ENCODE measurements at places on chromosomes 13 and 19.

DNA sequence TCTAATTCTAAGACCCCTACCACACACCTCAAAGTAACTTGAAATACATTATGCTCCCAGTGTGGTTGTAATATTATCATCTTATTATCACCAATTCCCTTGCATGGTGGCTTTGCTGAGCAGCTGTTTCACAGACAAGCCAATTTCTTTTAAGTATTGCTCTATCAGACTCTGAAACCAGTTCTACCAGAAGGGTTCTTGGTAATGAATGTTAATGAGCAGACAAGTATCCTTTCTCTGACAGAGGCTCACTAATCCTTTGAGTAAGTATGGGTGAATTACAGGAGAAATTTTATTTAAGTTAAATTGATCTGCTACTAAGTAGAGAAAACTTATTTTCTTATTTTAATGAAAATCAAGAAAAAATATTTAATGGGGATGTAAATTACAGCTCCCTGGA, 326.0 kb downstream of the GPC6 start:
- DNase-seq, result no peak

DNA sequence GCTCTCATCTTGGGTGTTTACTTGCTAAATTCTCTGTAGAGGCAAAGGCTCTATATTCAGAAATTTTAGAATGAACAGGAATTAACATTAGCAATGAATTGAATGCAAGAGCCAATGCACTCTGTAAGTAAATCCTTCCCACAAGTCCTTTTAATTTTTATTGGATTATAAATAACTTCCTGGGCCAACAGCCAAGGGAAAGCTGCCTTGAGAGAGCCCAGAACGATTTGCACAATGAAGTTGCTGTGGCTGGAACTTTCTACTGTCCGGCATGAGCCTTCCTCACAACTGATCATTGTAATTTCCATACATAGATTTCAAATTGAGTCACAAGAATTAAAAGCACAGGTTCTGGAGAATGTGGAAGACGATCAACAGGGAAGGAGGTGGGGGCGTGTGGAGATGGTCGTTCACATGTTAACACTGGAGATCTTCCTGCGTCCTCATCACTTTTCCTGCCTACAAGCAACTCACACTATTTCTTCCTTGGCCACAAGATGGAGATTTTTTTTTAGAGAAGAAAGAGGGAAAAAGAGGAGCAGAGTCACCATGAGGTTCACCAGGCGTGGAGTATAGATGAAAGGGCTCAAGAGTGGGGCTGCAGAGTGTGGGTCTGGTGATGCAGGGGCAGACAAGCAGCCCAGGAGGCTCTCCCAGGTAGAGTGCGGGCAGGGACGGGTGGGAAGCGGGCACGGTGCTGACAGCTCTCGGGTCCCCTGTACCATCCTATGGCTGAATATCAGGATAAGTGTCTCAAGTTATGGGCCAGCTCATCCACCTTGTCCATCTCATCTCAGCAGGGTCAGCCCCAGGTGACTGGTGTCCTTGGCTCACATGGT, 110.7 kb downstream of the SOX1 start:
- peak; percentile 71 for DNase-seq

GRCh38 chr19:3801412-3802096, 15.4 kb upstream of the MATK start:
- peak; percentile 11 for DNase-seq

DNA sequence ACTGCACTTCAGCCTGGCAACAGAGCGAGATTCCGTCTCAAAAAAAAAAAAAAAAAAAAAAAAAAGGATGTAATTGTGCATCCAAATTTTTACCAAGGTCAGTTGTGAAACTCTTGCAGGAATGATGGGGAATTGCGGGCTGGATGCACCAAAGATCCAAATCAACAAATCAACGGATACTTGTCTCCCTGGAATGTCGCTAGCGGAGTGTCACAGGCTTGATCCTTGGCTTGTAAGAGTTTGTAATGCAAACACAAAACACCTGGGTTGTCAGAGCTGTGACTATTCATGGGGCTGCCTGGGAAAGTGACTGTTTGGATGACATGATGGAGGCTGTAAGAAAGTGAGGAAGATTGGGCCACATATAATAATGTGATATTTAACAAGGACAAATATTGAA, 4.2 kb downstream of the KANK3 start:
- no peak for DNase-seq

GRCh38 chr13:100323937-100324336, 235.0 kb downstream of the PCCA start:
- no peak for DNase-seq

DNA sequence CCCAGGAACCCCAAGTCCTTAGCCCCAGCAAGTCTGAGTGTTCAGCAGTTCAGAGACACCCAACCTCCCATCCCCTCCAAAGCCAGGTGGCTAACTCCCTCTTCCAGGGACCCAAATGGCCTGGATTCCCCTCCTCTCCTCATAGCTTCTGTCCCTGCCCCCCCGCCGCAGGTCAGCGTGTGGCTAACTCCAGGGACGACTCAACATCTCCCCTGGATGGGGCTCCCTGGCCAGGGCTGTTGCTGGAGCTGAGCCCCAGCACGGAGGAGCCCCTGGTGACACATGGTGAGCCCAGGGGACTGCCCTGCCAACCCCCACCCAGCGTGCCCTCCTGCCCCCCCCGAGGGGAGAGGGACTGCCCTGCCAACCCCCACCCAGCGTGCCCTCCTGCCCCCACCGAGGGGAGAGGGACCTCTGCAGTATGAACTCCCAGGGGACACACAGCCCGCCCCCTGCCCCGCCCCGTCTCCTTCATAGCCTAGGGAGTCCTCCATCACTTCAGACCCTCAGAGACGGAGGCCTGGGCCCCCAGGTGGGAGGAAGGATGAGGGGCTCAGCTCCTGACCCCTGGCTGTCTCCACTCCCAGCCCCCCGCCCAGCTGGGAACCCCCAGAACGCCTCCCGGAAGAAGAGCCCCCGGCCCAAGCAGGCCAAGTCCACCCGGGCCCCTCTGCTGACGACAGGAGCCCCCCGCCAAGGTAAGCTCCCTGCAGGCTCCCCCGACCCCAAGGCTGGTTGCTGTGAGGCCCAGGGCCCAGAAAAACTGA, 1.7 kb downstream of the SSC5D start:
- DNase-seq, result no peak

GRCh38 chr13:103097366-103097928, 31.2 kb upstream of the SLC10A2 start:
- DNase-seq, result no peak

GRCh38 chr19:4061178-4061682, 5.5 kb downstream of the ZBTB7A start:
- no peak for DNase-seq

DNA sequence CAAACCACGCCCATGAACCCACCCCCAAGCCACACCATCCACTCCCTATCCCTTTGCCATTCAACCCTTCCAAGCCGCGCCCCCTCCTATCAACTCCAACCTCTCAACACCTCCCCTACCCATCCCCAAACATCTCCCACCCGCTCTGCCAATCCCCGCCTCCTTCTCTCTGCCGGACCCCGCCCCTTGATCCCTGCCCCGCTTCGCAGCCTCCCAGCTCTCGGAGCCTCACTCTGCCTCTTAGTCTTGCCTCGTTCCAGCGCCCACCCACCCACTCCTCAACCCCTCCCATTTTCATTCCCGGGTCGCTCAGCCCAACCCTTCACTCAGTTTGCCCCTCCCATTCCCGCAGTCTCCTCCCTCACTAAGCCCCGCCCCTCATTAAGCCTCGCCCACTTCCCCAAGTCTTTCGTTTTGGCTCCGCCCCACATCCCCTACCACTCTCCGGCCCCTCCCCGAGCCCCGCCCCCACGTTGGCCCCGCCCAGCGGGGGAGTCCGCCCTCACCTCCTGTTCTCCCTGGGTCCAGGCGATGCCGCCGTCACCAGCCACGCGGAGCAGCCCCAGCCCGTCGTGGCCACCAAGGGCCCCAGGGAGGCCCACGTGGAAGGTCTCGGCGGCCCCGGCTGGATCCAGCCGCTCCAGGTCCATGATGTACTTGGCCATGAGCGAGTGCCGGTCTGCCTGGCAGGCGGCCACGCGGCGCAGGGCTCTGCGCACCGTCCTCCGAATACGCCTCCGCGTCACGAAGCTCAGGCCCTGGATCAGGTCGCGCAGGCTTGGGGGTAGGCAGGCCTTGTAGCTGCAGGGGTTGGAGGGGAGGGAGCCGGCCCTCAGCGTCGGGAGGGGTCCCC, 5.7 kb downstream of the JAK3 start:
- no peak for DNase-seq

DNA sequence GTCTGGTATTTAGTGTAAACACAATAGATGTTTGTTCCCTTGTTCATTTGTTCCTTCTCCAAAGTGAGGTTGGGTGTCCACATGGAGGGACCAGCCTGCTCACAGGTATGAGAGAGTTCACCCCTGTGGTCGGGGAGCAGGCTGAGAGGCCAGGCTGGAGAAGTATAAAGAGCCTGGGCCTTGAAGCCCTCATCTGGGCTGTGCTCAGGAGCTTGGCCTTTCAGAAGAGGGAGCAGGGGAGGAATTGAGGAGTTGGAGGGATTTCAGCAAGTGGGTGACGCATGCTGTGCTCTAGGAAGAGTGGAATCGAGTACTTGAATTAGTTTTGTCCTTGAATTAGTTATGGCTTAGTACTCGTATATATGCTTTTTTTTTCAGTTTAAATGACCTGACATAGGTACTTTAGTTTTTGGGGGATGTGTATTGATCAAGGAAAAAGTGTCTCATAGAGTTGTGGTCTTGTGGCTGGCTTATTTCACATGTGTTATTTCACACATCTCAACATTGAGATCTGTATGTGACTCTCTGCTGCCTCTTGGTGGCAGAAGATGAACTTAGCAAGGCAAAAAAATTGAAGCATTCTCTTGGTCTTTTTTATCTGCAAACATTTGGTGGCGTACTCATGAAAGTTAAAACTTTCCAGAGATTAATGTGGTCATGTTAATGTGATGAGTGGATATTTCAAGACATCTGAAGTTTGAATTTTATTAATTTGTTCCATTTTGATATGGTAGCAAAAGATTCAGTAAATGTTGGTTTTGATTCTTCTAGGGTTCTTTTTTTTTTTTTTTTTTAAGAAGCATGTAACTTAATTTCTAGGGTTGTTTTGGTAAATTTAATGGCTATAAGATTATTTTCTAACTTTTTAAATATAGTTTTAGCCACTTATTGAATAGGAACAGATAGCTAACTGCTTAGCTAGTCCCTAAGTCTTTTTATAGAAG, 54.3 kb downstream of the SLAIN1 start:
- DNase-seq, result no peak

DNA sequence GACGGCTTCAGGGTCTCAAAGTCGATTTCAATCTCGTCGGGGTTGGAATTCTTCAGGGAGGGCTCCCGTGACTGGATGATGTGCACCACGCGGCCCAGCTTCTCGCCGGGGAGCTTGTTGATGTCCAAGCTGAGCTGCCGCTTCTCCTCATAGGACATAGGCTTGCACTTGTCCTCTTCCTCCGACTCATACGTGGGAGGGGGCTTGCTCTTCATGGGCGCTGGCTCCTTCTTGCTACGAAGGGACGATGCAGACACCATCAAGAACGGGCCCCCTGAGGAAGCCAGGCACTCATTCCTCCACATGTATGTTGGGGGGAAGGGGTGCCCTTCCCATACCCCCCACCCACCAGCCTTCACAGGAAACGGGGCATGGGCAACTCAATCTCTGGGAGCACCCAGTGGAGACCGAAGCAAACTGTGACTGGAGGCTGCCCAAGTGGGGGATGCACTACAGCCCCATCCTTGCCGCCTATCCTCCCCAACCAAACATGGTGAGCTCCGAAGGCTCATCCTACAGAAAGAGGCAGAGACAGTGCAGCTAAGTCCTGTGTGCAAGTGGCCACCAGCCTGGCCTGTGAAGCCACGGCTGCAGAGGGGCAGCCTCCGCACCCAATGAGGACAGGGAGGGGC, 23.2 kb upstream of the EPHX3 start:
- DNase-seq, result no peak

DNA sequence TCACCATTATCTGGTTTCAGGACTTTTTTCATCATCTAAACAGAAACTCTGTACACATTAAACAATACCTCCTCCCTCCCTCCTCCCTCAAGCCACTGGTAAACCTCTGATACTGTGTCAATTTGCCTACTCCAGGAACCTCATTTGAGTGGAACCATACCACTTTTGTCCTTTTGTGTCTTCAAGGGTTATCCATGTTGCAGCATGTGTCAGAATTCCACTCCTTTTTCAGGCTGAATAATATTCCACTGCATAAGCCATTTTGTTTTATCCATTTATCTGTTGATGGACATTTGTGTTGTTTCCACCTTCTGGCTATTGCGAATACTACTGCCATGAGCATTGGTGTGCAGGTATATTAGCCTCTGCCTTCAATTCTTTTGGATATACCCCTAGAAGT, 27.5 kb downstream of the TGDS start:
- DNase-seq, result no peak

DNA sequence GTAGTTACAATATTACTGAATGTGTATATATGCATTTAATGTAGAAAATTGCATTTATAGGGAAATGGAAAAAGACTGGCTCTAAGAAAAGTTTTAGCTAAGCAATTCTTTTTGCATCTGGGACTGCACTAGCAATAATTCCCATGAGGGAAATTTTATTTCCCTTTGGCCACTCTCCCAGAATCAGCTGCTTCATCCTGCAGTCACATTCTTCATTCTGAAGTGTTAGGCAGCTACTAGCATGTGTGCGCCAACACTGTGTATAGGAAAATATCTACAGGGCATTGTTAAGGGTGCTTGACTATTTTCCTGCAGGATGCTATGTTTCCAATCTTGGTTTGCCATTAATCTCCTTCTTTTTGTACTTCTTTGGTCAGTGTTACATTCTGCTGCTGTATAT, 312.8 kb upstream of the PCDH20 start:
- no peak for DNase-seq

- DNase-seq, result no peak
Observed at GRCh38 chr13:51052581-51052980, 58.5 kb downstream of the C13orf42 start.

DNA sequence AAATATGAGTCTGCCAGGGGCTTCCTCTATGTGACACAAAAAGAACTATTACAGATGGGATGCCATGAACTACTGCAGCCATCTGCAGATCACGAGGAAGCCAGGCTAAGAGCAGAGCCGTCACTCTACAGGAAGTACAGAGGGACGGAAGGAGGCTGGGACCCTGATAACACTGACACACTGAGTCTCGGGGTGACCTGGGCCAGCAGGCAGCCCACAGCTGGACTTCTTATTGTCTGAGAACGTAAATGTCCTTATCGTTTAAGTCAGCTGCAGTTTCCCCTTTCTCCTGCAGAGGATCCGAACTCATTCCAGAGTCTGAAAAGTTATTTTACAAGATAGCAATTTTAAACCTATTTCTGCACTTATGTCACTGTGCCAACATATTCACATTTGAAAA, 20.7 kb downstream of the PARP4 start:
- no peak for DNase-seq

- DNase-seq, result no peak
Observed at GRCh38 chr19:45418802-45419201, 4.9 kb downstream of the ERCC1 start.
